Fibroblast of lung (primary cell): ENCODE measurements at places on chromosomes 13 and 19. TPM values are rescaled to one million over a fixed set of nuclear protein-coding genes. Genes with fewer than 3 reads are reported as not detected.

The PROZ gene
- total RNA-seq, result not detected in 2 replicates

The RAB3A gene
- 0.77 and 2.0 TPM in 2 replicates for total RNA-seq

The CRB3 gene
- 0.17 TPM in 1 of 2 replicates, not detected in the other for total RNA-seq

The LRRC63 gene
- total RNA-seq, result under 0.01 and 0.17 TPM in 2 replicates

The KLK15 gene
- total RNA-seq, result not detected in 2 replicates

The NOVA2 gene
- total RNA-seq, result not detected in 2 replicates

The NANOS3 gene
- total RNA-seq, result not detected in 2 replicates
